T-helper 9 cell (primary cell): ENCODE measurements at places on chromosomes 3 and 15.

DNA sequence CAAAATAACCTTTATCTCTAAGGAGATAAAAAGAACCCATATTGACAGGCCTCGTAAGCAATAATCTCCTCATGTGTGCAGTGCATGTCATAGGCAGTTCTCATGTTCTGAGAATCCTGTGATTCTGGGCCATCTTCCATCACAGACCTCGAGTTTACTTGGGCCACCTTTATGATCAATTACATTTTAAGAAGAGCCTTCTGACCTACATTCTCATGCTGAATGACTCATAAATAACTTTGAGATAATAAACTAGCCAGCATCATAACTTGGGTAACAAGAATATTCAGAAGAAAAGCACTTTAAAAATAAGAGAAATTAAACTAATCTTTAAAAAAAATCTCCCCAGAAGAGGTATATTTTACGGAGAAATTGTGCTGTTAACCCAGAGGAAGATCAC lies 310.7 kb upstream of the ZNF717 start:
- DNase-seq = no peak

GRCh38 chr3:120022729-120023128 lies 71.5 kb downstream of the GSK3B start:
- DNase-seq = no peak

DNA sequence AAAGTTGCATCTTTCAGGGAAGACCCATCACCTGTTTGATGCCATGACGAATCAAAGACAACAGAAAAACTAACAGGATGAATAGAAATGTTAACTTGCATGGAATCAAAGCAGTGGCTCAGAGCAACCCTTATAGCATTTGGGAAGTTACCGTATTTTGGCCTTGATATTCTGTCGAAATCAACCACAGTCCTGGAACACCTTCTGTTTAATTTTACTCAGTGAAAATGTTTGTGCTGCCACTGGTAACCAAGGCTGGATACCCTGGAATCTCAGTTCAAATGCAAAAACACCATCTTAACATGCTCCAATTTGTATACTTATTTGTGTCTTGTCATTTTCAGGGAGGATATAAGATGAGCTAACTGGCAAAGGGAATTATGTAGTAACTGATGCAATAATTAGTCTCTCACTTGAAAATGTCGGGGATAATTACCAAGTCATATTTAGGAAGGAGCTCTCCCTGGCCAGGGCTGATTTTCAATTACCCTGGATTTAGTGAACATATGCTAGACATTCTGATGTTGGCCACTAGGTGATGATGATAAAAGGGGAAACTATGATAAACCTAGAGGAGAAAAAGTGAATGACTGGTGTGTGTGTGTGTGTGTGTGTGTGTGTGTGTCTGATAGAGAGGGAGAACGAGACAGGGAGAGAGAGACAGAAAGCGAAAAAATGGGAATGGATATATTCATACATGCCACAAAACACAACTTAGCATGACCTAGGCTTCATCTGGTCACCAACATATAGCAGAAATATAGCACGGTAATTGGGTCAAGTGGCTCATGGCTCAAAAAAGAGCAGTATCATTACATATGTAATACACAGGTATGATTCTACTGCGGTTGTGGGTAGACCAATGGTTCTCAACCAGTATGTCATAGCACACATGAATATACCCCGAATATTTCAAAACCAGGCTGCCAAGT lies 19.0 kb upstream of the PRICKLE2 start:
- DNase-seq = no peak

GRCh38 chr15:65856821-65857455 lies 12.4 kb upstream of the RAB11A start:
- DNase-seq = peak; percentile 82
